ENCODE measurements at places on chromosomes 1 and 21.
A peak's percentile ranks its signal among the peaks of the same experiment; 100 is the strongest.

DNA sequence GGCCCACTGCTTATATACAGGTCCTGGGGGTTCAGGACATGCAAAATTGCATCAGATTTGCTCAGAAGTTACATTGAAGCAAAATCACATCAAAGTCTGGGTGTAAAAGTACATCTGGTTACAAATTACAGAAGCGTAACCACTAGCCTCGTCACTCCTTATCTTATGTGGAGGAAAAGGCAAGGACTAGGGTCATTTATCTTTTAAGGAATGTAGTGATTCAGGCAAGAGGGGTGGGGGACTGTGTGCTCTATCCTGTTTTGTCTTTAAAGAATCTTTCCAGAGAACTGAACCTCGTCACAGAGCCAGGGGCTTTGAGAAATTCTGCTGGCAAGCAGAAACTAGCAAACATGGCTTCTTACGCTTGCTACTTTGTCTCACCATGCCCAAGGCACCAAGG lies 61.1 kb upstream of the RAB4A start:
- no peak for DNase-seq

- no peak for DNase-seq
Measured at GRCh38 chr1:184567009-184567408, 180.2 kb downstream of the C1orf21 start.

GRCh38 chr1:75707191-75707590 lies 17.3 kb upstream of the ACADM start:
- no peak for DNase-seq

- DNase-seq: no peak
Measured at GRCh38 chr1:89945852-89946476, 48.9 kb upstream of the ZNF326 start.

- DNase-seq: peak; percentile 44
Measured at GRCh38 chr1:46179138-46180081, 3.1 kb upstream of the P3R3URF start.
